BJ (cell line): ENCODE measurements at places on chromosomes 11 and 22. TPM values are rescaled to one million over a fixed set of nuclear protein-coding genes. Genes with fewer than 3 reads are reported as not detected.

DNA sequence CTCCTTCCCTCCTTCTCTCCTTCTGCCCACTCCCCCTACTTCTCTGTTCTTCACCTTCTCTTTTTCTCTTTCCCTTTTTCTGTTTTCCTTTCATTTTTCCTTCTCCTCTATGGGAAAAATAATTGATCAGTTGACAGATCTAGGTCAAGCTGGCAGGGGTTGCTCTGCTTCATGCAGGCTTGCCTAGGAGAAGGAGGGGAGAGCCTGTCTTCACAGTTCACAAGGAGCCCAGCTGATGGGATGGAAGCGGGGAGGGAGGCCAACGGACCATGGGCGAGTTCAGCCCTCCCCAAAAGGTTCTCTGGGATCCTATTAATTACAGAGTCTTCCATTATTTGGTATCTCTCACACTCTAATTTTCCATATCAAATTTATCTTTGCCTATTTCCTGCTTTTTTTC, 5.5 kb downstream of the NTM start:
- no peak for DNase-seq

GRCh38 chr11:111378861-111379601, at the start of gene POU2AF1:
Gene POU2AF1, minus strand, starts transcription at chr11:111379275. Its CDS starts 98 bp downstream, at chr11:111379177.
- DNase-seq, result no peak

OR51B2 gene
- not detected in 2 replicates for polyA plus RNA-seq

DNA sequence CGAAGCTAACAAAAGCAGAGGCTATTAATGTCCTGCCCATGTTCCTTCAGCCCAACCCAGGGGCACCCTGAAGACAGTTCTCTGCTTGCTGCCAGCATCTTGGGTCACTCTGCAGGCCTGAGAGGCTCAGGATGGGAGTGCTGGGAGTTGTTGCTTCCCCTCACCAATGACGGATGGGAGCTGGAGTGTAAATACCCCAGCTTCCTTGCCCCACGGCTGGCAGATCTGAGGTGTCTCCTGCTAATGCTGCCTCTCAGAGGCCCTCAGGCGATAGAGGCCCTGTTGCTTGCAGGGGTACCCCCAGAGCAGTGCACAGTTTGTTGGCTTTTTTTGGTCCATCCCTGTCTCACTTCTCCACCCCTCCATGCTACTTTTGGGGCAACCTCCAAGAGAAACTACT, 32.9 kb downstream of the IFT27 start:
- no peak for DNase-seq

BCO2 gene
- 0.56 and 0.85 TPM in 2 replicates for polyA plus RNA-seq

- DNase-seq, result no peak
Observed at GRCh38 chr11:115955803-115956202, 451.6 kb upstream of the CADM1 start.

DNA sequence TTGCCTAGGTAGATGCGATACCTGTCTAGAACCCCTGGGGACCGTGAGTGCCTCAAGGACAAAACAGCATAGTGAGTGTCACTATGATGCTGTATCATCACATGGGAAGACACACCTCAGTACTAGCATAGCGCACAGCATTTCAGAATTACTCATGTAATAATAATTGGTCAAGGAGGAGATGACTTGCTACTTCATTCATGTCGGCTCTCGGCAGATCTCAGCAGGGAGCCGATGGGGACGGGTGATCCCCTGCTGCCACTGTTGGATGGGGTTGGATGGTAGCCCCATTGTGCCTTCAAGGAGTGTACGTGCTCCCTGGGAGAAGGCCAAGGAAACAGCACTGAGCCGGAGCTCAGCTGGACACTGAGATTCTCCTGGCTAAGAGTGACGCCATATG, 186.9 kb downstream of the EFCAB6 start:
- no peak for DNase-seq

- no peak for DNase-seq
Observed at GRCh38 chr11:59283825-59284772, 71.4 kb upstream of the MPEG1 start.

DNA sequence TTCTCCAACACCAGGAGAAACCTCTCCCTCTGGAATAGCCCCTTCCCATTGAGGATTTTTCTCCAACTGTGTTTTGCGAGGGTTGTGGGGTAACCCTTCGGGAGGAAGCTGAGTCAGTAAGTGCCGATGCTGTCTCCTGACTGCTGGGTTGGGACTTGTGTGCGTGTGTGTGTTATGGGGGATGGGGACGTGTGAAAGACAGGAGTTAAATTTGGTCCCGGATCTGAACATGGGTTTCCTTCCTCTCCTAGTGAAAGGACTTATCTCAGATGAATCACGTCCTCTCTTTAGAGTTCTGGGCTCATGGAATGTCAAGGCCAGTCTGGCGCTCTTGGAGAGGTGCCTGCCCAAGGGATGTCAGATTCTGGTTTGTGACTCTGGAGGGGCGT, 33.3 kb downstream of the KIAA1671 start:
- DNase-seq, result no peak

DNA sequence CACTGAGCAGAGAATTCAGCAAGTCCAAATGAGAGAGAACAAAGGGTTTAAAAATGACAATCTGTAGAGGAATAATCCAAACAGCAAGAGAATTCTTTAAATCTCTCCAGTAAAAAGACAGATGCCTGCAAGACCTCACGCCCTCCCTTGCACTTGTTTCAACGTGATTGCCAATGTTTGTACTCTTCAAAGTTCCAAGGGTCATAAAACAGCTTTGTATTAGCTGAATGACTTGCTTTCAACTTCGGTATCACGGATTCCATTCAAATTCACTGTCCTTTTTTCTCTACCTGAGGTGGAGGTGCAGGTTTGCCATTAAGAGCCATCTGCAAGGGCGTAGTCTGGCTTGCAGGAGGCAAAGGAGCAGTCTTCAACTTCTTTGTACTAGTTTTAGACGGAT, 41.1 kb upstream of the CHRNA10 start:
- DNase-seq, result no peak

DNA sequence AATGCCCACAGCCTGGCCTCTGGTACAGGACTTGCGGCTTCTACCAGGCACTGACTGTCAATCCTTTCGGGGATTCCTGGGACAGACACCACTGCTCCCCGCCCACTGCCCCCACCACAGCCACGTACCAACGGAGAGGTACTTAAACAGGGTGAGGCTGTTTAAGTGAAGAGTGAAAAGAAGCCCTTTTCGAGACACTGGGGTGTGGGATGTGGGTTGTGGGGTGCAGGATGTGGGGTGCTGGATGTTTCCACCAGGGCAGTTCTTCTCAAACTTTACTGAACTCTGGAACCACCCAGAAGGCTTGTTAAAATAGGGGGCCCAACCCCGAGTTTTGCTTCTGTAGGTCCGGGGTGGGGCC, 34.2 kb upstream of the PRR5 start:
- DNase-seq, result no peak

GRCh38 chr11:130711193-130711592, 205.1 kb downstream of the SNX19 start:
- no peak for DNase-seq
